Right renal pelvis (tissue), 4 donors: ENCODE measurements at places on chromosomes 5 and 9. TPM values are rescaled to one million over a fixed set of nuclear protein-coding genes. Genes with fewer than 3 reads are reported as not detected.

- DNase-seq: peak; percentile 57
These were observed 637 bp upstream of the SMC5 start for GRCh38 chr9:70257991-70258691.

DNA sequence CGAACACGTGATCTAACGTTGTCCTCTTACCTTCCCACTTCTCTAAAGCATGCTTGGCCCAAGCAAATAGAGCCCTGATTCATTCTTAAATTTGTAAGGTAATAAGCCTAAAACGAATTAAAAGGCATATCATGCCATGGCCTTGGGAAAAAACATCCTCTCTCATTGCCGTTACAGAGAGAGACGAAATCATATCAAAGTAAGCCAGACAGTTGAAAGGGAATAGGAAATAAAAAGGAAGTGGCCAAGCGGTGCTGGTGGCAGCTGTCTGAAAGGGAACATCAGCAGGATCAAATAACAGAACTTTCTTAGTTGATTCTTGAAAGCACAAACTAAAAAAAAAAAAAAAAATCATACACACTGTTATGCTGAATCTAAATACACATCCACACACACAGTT lies 49.1 kb upstream of the CDH6 start:
- no peak for DNase-seq

- peak; percentile 34 for DNase-seq
These were observed 681 bp downstream of the MAN2A1 start for GRCh38 chr5:109690242-109690974.

GRCh38 chr9:123686829-123687192 lies 243.1 kb downstream of the DENND1A start:
- no peak for DNase-seq

GRCh38 chr9:98755006-98755618 lies 41.2 kb downstream of the ANKS6 start:
- DNase-seq: no peak

DNA sequence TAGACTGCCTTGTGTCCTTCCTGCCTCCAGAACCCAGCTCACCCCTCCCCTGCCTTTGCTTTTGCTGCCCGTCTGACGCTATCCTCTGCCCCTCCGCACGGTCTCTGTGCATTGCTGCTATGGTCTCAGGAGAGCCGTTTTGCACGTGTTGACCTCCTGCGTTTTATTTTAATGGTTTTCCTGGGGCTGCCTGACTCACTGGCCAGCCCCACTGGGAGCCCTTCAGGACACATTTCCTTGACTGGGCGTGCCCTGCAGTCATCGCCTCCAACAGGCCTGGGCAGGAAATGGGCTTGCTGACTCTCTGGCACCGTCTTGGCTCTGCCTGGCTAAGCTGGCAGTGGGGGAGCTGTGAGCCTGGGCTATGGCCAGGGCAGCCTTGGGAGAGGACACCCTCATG lies 17.9 kb upstream of the ASS1 start:
- no peak for DNase-seq

DNA sequence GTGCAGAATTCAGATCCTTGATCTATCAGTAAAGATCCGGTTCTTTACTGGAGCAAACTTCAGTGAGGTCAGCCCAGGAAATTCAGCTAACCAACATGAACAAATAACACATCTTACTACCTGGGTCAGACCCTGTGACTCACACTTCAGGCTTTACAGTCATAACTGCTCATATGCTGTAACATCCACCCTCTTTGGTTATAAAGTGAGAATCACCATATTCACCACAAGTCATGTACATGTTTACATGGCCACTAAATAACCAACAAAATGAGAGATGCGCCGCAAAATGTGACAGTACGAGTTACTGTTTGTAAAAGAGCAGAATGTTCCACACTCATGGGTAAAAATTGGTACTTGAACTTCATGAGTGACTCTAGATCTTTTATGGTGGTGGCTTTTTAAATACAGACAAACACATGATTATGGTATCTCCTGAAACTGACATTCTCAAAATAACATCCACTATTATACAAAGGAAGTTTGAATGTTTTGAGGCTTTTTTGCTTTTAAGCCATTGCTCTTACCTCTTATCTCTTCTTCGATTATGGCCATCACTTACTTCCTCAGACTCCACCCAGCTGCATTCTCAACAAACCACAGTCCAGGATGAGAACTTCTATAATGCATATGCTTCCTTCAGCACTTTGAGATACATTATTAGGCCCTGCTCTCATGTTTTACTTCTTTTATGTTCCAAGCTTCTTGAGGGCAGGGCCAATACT lies 516.6 kb downstream of the RAB3C start:
- no peak for DNase-seq

GRCh38 chr5:142915813-142916424 lies 145.7 kb downstream of the ARHGAP26 start:
- no peak for DNase-seq

GRCh38 chr5:115432691-115433090 lies 111.9 kb downstream of the FEM1C start:
- DNase-seq: no peak

DNA sequence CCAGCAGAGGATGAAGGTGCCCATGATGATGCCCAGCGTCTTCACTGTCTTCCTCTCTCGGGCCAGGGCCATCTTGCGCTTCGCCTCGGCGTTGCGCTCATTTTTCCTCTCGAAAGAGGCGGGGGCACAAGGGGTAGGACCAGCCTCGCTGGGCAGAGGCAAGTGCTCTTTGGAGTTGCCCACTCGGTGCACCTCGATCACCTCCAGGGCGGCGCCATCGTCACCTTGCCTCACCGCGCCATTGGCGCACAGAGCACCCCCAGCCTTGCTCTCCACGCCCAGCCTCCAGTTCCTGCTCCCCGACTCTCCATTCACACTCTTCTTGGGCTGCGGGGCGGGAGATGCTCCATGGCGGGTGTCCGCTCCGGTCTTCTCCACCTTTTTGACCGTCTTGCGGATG lies 1.6 kb downstream of the HTR1A start:
- no peak for DNase-seq

- no peak for DNase-seq
These were observed 468.2 kb upstream of the MEF2C start for GRCh38 chr5:89351222-89351621.

GRCh38 chr9:120524863-120525262 lies 55.1 kb downstream of the CDK5RAP2 start:
- DNase-seq: no peak

DNA sequence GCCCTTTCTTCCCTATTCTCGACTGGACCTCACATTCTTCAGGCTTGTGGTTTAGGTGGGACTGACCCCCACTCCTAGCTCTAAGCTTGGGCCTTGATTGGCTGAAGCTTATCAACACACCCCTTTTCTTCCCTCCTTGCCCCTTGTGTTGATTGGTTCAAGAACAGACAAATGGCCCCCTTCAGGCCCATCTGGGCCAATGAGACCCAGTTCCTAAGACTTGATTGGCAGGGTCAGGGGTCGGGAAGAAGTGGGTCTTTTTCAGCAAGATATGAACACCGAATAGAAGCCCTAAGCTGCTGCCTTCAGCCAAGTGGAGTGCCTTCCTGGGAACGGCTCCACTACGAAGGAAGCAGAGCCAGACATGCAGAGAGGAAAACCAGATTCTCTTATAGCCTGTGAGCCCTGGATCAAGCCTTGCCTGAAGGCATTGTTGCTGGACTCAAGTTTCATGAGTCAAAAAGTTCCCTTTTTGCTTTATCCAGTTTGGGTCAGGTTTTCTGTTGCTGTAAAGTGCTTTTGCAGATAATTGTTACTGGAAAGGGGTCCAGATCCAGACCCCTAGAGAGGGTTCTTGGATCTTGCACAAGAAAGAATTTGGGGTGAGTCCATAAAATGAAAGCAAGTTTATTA lies 22.4 kb upstream of the NCS1 start:
- no peak for DNase-seq

DNA sequence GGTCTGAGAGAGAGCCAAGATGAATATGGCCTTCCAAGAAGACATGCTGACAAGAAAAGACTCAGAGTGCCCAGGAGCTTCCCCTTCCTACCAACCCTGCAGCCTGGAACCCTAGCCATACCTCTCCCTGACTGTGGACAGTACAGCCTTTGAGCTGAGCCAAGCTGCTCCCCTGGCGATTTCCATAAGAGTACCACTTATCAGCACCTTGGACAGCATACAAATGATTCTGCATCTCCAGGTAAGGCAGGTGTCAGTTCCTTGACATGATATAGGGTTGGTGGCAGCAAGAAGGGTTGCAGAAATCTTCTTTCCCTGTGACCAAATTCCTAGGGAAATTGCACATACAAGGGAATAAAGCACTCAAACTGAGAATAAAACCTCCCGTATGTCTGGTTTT lies 58.3 kb downstream of the MFAP3 start:
- DNase-seq: no peak

- no peak for DNase-seq
These were observed 2.9 kb downstream of the FREM1 start for GRCh38 chr9:14907360-14907685.

- DNase-seq: no peak
These were observed 112.0 kb upstream of the SELENOP start for GRCh38 chr5:42923710-42924109.

Gene PROB1
- 2.0 TPM for polyA plus RNA-seq

Gene GDA
- polyA plus RNA-seq: 0.34 TPM

Gene SARDH
- 12.0 TPM for polyA plus RNA-seq

Gene RNF208
- polyA plus RNA-seq: 9.6 TPM

Gene DPH7
- polyA plus RNA-seq: 47.2 TPM

Gene RMRP
- not detected for polyA plus RNA-seq
